Stimulated activated memory B cell treated with anti-CD40 and anti-IgM and Interleukin-4, amounts not matched to agents 10 μg/mL and 1 μg/mL and 100 μg/mL, for 72 hours (primary cell): ENCODE measurements at places on chromosomes 6 and 20.

DNA sequence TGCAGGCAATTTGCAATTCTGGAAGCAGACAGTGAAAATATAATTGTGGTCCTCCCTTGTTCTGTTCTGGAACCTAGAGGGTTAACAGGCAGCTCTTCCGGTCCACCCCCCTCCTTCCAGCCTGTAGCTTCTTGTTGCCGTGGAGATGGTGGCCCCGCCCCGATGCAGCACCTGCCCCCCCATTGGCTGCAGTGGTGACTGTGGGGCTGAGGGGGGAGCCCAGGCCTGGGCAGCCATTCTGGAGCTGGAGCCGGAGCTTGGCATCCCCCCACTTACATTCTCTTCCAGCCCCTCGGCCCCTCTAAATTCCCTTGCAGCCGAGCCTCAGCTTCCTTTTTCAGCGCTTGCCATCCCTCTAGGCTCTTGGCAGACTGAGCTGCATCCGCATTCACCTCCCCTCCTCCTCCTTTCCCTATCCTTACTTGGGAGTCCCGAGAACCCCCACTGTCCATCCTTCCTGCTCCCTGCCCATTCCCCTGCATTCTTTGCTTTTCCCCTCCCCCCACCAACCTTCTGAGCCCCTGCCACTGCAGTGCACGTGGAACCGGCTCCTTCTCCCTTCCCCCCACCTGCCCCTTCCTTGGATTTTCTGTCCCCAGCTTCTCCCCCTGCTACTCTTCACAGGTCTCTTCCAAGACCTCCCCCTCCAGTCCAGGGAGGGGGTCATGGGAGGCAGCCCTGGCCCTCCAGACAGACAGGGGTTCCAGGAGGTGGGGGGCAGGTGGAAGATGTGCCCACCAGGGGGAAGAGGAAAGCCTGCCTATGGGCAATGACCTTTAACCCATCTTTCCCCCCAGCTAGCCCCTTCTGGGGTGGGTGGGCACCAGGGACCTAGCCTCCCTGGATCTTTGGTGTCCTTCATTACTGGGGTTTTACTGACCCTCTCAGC lies 11.4 kb downstream of the SYNGAP1 start:
- peak; percentile 75 for ATAC-seq

DNA sequence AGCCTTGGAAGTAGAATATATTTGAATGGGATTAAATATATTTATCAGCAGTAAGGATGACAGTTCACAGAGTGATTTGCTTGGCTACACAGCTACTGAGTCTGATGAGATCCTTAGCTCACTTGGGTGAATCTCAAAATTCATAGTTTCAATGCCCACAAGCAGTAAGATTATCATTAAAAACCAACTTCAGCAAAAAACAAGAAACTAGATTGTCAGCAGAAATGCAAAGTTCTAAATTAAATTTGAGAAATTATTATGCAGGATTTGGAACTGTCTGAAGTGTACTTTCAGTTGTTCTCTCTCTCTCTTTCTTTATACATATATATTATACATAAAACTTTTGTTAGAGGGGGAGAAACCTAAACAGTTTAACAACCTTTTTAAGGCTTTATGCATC lies 288.8 kb upstream of the SASH1 start:
- ATAC-seq: no peak

- ATAC-seq: no peak
Measured at GRCh38 chr20:39270837-39271604, 308.9 kb downstream of the DHX35 start.

- no peak for ATAC-seq
Measured at GRCh38 chr20:31538326-31538725, 24.1 kb downstream of the HM13 start.

- no peak for ATAC-seq
Measured at GRCh38 chr20:48652961-48653705, 174.7 kb downstream of the PREX1 start.

DNA sequence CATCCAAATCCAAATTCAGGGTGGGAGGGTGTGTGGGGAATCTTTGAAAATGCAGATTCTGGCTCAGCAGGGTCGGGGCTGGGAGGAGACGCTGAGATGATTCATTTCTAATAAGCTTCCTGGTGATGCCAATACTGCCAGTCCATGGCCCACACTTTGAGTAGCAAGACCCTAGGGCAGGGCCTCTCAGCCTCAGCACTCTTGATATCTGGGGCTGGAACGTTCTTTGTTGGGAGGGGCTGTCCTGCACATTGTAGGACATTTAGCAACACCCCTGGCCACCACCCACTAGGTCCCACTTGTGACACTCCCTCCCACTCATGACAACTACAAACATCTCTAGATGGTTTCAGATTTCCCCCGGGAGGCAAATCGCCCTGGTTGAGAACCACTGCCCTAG lies 191.0 kb downstream of the ZDHHC14 start:
- ATAC-seq: no peak

DNA sequence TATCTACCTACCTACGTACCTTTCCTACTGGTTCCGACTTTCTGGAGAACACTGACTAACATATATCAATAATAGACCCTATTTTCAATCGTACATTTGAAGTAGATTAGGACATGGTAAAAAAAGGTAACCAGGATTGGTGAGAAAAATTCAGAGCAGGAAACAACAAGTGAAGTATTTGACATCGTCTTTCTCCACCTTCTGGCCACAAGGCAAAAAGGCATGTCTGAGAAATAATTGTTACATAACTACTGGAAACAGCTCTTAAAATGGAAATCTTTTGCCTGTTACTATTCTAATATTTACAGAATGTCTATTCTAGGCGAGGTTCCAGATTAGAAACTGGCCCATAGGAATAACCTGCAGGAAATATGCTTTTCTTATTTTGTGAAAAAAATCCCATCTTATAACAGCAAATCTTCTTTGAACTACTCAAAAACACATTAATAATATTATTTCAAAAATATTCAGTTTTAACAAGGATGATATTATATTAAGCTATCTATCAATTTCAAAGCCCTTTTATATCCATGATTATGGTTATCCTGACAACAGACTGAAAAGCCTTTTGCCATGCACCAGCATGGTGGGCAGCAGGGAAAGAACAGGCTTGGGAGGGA lies 80.8 kb downstream of the RCAN2 start:
- ATAC-seq: no peak

- no peak for ATAC-seq
Measured at GRCh38 chr6:6646859-6647258, 58.3 kb downstream of the LY86 start.

DNA sequence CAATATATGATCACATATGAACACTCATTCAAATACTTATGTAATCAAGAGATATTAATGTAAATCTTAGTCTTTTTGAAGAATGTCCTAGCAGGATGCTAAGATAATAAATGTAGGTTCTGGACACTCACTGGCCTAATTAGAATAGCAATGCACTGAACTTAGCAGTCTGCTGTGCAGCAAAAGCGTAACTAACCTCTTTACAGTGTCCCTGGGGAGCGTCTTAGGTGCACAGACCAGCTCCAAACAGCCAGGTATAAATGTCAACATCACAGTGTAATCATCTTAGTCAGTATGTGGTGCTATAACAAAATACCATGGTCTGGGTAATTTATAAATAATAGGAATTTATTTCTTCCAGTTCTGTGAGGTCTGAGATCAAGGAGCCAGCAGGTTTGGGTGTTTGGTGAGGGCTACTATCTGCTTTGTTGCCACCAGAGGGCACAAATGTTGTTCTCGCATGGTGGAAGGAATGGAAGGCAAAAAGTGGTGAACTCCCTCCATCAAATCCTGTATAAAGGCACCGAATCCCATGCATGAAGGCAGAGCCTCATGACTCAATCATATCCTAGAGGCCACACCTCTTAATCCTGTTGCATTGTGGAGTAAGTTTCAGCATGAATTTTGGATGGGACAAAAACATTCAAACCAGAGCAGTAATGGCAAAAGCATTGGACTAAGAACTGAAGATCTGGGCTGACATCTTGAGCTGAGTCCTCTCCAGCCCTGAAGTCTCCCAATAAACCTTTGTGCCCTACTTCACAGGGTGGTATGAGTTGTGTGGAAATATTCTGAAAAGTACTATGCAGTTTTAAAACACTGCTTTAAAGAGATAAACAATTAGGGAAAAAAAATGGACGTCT lies 41.8 kb upstream of the FOXO3 start:
- no peak for ATAC-seq

- ATAC-seq: no peak
Measured at GRCh38 chr20:39225978-39226377, 263.8 kb downstream of the DHX35 start.

DNA sequence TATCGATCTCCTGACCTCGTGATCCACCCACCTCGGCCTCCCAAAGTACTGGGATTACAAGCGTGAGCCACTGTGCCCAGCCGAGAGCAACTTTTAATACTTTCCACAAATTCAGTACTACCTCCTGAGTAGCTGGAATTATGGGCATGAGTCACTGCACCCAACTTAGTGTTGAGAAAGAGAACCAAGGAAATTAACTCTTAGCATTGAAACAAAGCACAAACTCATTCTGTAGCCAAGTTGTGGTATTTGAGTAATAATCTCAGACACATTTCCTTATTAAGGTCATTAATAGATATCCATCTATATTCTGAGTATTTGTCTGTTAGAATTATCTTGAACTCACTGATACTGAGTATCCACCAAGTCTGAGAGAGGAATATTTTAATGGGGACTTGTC lies 14.3 kb upstream of the ELOVL2 start:
- ATAC-seq: no peak

DNA sequence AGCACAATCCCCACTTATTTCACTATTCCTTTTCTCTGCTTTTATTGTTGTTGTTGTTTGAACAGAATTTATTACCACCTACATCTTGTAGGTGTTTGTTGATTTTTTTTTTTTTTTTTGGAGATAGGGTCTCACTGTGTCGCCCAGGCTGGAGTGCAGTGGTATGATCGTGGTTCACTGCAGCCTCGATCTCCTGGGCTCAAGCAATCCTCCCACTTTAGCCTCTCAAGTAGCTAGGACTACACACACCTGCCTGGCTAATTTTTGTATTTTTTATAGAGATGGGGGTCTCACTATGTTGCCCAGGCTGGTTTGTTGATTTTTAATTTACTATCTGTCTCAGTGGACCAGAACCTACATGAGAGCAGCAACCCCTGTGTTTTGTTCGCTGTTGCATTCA lies 3.6 kb downstream of the ZSCAN12 start:
- no peak for ATAC-seq

DNA sequence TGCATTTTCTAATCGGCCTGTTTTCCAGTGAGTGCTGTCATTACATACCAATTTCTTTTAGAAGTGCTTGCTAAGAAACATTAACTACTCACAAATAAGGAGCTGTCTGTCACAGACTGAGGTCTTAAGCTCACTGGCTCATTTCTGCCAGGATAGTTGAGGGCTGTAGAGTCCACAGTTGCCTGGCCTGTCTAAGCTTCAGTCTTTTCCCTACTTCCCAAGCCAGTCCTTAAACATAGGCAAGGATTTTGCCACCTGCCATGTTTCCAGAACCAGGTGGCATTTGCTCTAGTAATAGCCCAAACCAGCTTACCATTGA lies 84.7 kb downstream of the LINC00237 start:
- ATAC-seq: no peak

DNA sequence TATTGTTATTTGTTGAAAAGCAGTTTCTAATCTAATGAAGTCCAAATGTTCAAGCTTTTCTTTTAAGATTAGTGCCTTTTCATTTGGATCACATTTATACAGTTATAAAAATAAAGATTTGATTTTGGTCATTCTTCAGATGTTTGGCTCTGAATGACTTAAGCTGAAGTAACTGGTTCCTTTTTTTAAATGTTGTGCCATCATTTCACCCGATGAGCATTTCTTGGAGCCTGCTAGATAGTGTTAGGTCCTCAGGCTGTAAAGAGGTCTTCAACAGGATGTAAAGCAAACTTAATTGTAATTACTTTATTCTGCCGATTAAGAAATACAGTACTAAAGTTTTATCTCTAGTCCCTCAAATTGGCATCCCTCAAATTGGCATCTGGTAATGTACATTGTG lies 41.2 kb upstream of the ASIP start:
- ATAC-seq: no peak

GRCh38 chr6:142879076-142879475 lies 65.9 kb downstream of the HIVEP2 start:
- ATAC-seq: peak; percentile 56

DNA sequence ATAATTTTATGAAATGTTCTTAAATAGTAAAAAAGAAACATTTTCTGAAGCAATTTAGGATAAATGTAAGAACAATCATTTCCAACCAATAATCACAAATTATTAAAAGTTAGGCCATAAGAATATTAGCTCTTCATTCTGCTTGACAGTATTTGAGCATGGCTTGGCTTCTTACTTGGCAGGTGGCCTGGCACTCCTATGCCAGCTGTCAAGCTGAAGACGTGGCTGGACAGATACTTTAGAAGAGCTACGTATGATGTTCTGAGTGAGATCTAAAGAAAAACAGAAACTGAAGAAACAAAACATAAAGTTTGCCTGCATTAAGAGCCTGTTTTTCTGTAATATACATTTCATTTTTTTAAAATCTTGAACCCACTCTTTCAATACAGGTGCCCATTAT lies 438.9 kb downstream of the GRIK2 start:
- no peak for ATAC-seq

DNA sequence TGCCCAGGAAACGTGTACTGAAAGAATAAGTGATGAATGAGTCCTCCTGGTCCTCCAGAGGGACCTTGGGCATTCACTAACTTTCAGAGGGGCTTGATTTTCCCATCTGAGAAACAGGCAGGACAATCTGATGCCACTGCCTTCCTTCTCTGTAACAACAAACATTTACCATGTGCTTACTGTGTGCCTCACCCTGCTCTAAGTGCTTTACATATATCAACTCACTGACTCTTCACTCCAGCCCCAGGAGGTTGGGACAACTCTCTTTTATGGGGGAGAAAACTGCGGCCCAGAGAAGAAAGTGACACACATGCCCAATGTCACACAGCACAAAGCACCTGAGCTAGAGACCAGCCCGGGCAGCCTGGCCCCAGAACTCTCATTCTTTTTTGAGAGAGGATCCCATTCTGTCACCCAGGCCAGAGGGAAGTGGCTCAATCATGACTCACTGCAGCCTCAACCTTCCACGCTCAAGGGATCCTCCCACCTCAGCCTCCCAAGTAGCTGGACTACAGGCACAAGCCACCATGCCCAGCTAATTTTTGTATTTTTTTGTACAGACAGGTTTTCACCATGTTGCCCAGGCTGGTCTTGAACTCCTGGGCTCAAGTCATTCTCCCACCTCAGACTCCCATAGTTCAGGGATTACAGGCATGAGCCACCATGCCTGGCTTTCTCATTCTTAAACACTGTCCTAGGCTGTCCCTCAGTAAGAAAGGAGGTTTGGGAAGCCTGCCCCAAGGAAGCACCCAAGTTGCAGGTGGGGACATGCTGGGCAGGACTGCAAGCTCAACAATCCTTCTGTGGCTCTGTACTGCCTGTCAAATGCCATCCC lies 38.0 kb downstream of the NOL4L start:
- ATAC-seq: no peak

GRCh38 chr6:3159805-3160781 lies 2.7 kb upstream of the TUBB2A start:
- no peak for ATAC-seq
